ENCODE measurements at places on chromosomes 16 and 17. TPM values are rescaled to one million over a fixed set of nuclear protein-coding genes. Genes with fewer than 3 reads are reported as not detected.
A peak's percentile ranks its signal among the peaks of the same experiment; 100 is the strongest.

DNA sequence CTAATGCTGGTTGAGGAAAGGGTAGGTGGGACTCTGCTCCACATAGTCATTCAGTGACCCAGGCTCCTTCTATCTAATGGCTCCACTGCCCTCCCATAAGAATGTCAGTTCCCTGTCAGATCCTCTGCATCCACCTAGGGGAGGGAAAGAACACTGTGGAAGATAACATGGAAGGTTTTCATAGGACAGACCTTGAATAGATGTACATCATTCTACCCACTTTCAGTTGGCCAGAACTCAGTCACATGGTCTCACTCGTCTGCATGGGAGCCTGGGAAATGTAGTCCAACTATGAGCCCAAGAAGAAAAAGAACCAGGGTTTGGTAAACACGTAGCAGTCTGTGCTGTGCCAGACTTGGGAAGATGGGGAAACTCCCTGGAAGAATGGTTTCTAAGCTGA lies 27.1 kb upstream of the SCNN1B start:
- no peak for DNase-seq

- no peak for DNase-seq
These were observed 408.8 kb upstream of the SALL1 start for GRCh38 chr16:51559901-51560300.

GRCh38 chr17:80447790-80448189 lies 28.6 kb downstream of the NPTX1 start:
- no peak for DNase-seq

- no peak for DNase-seq
These were observed 18.1 kb downstream of the MAP3K14 start for GRCh38 chr17:45298546-45299285.

- peak; percentile 67 for DNase-seq
These were observed 13.8 kb upstream of the BCAR1 start for GRCh38 chr16:75264999-75265910.

DNA sequence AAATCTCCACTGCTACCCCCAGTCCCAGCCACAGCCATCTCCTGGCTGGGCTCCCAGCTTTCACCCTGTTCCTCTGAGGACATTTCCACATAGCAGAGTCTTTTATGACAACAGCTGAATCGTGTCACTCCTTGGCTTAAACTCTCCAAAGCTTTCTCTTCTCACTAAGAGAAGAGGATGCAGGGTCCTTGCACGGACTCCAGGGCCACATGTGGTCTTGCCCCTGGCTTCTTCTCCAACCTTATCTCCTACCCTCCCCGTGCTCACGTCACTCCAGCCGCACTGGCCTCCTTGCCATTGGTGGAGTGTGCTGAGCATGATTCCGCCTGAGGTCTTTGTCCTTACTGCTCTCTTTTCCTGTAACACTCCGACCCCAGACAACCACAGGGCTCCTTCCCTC lies 39.9 kb upstream of the CCDC182 start:
- peak; percentile 49 for DNase-seq

- DNase-seq, result no peak
These were observed 9.5 kb upstream of the OSGIN1 start for GRCh38 chr16:83943516-83944050.

HOXB7 gene
- total RNA-seq, result 0.44 TPM

MYH2 gene
- not detected for total RNA-seq

HSPB9 gene
- total RNA-seq, result 0.24 TPM

All from left cardiac atrium (tissue), 4 donors.